ENCODE measurements at places on chromosomes 12 and 14.

DNA sequence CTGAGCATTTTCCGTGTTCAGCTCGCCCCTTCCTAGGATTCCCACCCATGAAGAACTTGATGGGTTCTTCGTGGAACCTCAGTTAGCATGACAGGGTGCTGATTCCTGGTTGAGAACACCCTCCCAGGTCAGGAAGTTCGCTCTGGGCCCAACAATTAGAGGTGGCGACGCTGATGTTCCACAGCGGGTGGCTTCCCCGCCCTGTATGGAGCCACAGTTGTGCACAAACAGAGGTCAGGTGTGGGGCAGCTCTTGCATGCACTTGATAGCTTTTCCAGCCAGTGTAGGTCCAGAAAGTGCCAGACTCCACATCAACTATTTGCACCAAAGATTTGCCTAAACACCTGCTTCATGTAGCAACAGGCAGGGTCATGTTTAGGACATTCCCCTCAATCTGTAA lies 788.2 kb downstream of the MED13L start:
- DNase-seq = no peak

DNA sequence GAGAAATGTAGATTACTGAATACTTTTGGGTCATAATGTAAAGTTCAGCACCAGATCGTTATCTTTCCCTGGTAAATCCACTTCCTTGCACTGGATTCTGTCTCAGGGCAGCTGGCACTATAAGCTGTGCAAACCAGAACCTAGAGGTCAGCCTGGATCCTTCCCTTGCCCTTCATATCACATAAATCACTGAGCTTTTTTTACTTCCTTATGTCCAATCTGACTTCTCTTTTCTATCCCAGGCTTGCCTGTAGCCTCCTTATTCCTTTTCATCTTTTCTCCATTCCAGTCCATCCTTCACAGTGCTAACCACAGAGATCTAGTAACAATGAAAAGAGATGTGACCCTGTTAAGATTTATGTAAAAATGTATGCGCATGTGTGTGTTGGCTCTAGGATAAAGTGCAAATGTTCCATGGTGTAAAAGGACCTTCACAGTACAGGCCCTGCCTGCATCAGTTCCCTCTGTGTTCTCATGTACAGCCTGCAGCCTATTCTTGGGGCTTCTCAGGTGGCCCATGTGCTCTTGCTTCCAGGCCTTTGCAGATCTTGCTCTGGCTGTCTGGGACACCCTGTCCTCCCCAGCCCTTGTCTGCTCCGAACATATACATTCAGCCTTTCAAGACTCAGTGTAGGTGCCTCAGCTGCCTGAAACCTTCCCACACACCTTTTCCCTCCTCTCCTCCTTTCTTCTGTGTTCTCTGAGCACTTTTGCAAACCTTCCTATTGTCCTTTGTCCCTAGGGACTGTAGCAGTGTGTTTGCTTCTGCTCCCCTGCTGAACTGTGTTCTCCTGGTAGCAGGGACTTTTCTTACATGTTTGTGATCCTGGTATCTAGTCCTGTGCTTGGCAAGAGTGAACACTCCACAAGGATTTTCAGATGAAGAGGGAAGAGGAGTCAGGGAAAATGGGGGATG lies 30.0 kb downstream of the PELI2 start:
- no peak for DNase-seq

DNA sequence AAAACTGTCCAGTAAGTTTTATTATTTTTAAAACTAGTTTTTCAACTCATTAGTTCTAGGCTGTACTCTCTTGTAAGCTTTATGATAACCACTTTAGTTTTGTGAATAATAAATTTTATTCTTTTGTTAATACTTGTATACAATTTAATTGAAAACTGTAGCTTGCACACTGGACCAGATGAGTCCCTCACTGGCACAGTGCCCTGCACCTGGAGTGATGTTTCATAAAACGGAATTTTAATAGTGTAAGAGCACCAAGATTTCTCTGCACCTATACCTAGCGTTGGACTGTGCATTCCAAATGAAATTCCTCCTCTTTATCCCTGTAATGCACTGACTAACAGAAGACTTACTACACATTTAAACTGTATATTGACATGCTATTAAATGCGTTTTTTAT lies 80.8 kb downstream of the PRIMA1 start:
- DNase-seq = no peak

DNA sequence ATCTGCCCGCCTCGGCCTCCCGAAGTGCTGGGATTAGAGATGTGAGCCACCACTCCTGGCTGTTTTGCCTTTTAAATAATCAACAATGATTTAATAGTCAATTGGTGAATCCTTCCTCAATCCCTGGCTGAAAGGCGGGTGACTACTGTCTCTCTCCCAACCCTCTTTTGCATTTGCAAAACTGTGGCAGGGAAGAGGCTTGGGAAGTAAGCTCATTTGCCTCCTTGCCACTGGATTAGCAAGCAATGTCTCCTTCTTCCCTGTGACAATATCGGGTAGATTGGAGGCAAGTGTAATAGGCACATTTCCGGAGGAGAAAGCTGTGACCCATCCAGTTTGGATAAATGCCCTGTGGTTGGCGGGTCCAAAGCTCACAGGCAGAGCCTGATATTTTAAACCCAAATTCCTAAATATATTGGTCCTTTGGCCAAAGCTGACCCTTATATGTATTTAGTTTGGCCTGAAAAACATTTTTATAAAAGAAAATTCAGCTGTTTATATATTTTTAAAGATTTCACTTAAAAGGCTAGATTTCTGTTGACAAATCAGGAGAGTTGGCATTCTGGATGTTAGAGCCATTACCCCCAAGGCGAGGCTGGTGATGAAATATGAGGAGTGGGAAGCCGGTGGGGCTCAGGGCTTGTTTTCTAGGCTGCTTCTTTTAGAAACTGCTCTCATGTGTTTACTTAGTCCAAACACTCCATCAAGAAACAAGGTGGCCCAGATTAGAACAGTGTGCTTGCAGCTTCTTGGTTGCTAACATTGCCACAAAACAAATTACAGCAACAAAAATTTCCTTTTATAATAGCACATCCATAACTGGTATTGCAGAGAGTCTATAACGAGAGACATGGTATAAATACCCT lies 646.9 kb upstream of the TMEM132C start:
- no peak for DNase-seq

- DNase-seq = no peak
These were observed 199.8 kb downstream of the RBM19 start for GRCh38 chr12:113766131-113766878.

DNA sequence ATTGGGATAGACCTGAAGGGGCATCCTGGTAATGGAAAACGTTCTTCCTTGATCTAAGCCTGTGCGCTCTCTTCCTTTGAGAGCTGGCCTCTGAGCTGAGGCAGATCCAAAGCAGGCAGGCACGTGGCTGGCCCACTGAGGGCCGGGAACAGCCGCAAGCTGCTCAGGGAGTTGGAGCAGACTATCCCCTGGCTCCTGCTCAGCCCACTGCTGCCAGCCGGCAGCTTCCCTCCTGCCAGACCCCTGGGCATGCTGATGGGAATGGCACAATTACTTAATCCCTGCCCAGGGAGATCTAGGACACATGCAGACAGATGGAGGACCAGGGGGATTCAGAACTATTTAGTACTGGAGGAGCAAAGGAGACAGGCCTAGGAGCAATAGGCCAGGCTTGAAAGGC lies 14.4 kb downstream of the NEUROD4 start:
- no peak for DNase-seq

DNA sequence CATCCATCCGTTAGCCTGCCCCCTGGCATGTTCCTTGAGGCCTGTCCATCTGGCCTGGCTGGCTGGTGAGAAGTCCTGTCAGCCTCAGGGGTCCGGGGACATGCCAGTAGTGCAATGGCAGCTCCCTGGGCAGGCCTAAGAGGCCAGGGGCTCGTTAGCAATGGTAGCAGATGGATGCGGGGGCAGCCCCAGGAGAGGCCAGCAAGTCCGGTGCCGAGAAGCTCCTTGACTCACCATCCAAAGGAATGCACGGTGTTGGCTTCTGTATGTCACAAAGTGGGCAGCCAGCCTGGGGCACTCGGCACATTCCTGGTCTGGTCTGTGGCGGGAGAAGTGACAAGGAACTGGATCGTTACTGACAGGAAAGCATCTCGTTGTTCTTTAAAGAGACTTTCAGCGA lies 319.9 kb downstream of the CACNA1C start:
- no peak for DNase-seq

DNA sequence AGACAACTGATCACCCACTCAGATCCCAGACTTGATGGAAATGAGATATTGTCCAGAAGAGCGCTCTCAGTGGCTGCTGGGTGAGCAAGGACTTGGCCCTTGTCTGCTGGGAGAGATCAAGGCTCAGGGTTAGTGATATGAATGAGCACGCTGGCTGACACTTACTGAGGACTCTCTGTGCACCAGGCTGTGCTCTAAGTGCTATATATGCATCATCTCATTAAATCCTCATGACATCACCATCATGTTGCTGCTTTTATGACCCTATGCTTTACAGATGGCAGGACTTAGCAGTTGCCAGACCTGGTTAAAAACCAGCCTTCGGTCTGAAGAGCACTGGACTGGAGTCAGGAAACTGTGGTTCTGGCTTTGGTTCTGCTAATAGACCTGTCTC lies 260.9 kb downstream of the VRK1 start:
- no peak for DNase-seq

DNA sequence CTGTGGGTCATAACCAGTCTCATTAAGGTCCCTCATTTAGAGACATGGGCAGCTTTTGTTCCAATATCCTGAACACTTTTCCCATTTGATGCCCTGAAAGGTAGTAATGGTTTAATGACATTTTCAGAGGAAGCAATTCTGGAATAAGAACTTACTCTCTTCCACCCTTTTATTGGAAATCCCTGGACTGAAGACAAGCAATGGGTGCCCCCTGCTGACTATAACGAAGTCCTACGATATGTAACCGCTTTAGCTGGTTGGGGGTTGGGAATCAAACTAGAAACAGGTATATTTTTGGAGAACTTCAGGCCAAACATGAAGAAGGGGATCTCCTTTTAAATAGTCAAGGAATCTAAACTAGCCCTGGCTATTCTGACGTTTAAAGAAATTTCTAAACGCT lies 20.5 kb downstream of the SARNP start:
- no peak for DNase-seq

DNA sequence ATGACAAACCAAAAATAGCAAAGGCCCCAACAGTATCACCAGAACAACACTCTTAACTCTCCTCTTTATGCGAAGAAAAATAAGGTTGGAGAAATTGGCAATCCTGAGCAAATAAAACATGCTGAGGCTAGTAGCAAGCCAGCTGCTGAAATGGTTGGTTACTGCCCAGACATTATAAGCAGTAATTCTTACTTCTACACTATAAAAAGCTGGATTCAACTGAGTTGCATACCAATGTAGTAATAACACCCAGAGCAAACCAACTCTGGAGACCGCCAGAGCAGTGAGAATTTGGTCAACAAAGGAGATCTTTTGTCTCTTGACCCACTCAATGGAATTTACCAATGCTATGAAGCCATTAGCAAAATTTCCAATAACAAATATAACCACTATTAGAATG lies 628 bp downstream of the TAS2R30 start:
- DNase-seq = no peak

GRCh38 chr14:59221568-59221967 lies 33.1 kb downstream of the DAAM1 start:
- no peak for DNase-seq

- DNase-seq = no peak
These were observed 904 bp downstream of the CACNA1C start for GRCh38 chr12:2053691-2054090.

- no peak for DNase-seq
These were observed 133.3 kb upstream of the SLCO1C1 start for GRCh38 chr12:20561871-20562270.

DNA sequence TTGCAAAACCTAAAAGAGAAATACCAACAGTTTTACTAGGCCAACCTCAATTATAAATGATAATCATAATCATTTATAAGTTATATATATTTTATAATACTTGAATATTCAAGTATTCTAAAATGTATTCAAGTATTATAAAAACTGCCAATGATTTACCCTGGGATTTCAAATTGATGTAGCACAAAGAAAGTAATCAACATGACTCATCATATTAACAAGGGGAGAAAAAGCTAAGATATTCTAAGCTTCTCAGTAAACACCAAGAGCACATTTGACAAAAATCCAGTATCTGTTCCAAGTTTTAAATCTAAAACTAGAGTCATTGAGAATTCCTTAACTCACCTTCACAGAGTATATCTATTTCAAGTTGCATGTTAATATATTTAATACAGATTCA lies 56.1 kb downstream of the CAPZA3 start:
- no peak for DNase-seq

DNA sequence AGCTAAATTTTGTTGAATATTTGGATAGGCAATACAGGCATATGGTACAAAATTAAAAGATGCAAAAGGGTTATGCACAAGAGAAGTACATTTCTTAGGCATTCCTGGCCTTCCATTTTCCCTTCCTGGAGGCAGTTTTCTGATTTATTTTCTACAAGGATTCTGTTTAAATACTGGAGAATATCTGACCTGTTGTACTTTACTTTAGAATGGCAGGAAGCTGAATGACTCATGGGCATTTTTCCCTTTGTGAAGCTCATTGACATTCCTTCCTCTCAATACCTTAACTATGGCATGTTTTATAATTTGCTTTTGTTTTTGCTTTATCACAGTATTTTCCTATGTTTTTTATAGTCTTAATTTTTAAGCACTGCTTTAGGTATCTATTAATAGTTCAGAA lies 62.7 kb downstream of the RCOR1 start:
- DNase-seq = no peak

- DNase-seq = no peak
These were observed 24.5 kb upstream of the SPTLC2 start for GRCh38 chr14:77640756-77641533.

DNA sequence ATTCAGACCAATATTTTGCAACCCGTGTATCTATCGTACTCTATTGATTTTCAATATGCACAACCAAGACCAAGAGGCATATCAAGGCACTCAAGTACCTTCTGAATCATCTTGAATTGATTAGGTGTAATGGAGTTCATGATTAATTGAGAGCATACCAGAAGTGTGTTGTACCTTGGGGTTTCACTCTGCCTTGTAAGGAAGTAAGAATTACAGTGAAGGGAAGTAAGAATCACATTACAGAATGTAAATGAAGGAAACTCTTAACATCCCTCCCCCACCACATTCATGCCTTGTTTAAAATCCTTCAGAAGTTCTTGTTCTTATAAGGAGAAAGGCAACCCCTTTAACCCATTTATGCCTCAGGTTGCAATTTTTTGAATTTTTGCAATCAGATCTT lies 5.4 kb upstream of the MGAT4C start:
- DNase-seq = no peak

DNA sequence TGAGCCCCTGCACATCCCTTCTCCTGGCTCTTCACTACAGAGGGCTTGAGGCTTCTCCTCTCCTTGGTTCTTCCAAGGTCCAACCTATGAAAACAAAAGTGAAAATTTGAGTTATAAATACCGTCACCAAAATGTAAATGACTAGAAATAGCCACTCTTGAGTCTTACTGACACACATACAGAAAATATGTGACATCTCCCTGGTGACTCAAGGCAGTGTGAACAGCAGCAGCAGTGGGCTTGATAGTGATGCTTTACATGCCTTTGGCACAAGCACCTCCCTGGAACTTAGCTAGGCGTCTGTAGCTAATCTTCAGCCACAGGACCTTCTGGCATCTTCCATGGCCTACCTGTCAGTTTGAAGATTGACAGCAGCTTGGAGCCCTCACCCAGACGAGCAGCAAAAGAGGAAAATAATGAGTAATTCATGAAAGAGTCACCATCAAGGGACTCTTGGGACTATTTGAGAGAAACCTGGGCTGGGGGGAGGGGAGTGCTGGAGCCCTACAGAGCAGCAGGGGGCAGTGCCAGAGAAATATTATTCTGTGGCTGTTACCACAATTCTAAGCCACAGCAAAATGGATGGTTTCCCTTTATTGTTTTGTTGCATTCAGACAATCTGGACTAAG lies 158.0 kb downstream of the KCNK10 start:
- DNase-seq = no peak
